Bone marrow (tissue), 2 donors: ENCODE measurements at places on chromosomes 5 and 9.
A peak's percentile ranks its signal among the peaks of the same experiment; 100 is the strongest.

- DNase-seq = no peak
These were observed 52.5 kb downstream of the FNBP1 start for GRCh38 chr9:129990269-129991010.

DNA sequence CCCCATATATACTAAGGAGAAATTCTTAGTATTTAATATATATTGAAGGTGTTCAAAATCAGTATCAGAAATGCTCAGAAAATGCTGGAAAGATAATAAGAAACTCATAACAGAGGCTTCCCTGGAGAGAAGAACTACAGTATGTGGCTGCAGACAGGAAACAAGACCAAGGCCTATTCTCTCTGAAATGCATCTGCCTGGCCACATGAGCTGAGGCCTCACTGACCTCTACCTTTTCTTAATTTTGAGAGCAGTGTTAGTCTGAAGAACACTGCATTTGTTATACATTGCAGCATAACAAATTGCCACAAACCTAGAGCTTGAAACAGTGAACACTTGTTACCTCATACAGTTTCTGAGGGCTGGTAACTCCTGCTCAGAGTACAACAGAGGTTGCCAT lies 133.4 kb upstream of the SPEF2 start:
- DNase-seq = no peak

- no peak for DNase-seq
These were observed 78.2 kb downstream of the GTF3C4 start for GRCh38 chr9:132748450-132748849.

DNA sequence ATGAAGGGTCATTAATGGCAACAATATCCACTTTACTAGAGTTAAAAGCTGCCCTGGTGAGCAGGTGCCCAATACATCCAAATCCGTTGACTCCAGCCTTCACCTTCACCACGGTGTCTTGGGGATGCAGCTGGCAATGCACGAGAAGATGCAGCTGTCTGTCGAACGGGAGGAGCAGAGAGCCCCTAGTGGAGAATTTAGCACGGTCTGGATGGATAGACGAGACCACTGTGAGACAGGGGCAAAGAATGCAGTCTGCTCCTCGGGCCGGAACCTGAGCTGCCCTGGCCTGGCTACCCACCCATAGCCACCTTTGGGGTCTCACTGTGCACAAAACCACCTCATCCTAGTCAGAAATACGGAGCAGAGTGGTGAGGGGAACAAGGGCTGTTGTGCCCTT lies 35.1 kb downstream of the ADRA1B start:
- DNase-seq = no peak

GRCh38 chr9:74478606-74479005 lies 18.5 kb upstream of the RORB start:
- DNase-seq = no peak

- DNase-seq = no peak
These were observed 225.9 kb upstream of the MAP3K1 start for GRCh38 chr5:56589481-56589860.

- DNase-seq = no peak
These were observed 337.5 kb upstream of the MSX2 start for GRCh38 chr5:174386846-174387245.

DNA sequence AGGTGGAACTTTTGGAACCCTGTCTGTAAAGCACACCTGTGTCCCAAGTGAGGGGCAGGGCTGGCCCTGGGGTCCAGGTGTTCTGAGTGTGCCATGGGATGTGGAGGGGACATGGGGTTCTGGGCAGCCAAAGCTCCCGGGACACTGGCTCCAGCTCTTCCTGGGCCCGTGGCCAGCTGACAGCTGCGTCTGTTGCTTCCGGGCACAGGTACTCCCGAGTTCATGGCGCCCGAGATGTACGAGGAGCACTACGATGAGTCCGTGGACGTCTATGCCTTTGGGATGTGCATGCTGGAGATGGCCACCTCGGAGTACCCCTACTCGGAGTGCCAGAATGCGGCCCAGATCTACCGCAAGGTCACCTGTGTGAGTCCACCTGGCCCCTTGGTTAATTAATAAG lies 50.7 kb downstream of the WNK2 start:
- no peak for DNase-seq

GRCh38 chr9:99349870-99350269 lies 127.8 kb downstream of the SEC61B start:
- DNase-seq = no peak

- DNase-seq = no peak
These were observed 76.6 kb upstream of the ZNF169 start for GRCh38 chr9:94182532-94182931.

DNA sequence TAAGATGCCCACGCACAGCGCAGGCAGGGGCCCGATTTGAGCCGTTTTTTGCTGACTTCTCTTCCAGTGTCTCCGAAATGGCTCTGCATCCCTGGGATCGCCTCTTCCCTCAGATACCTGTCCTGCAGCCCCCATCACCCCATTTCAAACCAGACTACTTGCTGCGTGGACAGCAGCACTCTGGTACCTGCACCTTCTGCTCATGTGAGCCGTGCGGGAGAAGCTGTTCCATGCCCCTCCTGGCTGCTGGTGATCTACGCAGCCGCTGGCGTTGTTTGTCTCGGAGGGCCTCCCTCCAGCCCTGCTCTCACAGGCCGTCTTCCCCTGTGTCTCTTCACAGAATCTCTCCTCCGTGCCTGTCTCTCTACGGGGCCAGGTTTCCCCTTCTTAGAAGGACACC lies 13.4 kb downstream of the CEP72 start:
- no peak for DNase-seq

- no peak for DNase-seq
These were observed 23.2 kb upstream of the PTGS1 start for GRCh38 chr9:122347348-122348287.

- DNase-seq = no peak
These were observed 34.1 kb upstream of the PSD2 start for GRCh38 chr5:139761501-139761900.

- DNase-seq = no peak
These were observed 3.6 kb downstream of the CCL19 start for GRCh38 chr9:34687276-34688030.

GRCh38 chr9:21974722-21975409 lies 19.3 kb downstream of the CDKN2A start:
- DNase-seq = no peak

- DNase-seq = no peak
These were observed 194.1 kb downstream of the AOPEP start for GRCh38 chr9:94920420-94921091.

DNA sequence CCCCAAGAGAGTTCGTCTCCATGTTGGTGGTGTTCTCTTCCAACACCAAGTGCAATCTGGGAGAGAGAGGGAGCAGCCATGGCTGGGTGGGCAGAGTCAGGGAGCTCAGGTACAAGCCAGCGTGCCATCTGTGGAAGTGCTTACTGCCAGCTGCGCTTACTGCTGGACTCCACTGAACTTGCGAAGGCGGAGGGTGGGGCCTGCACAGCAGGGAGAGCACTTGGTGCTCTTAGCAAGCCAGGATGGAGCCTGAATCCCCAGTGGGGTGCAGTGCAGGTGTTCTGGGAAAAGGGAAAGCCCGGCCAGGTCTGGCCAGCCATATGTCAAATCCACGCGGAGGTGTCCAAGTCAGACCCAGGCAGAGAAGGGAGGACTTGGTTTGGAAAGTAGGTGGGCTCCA lies 142.0 kb downstream of the FANCC start:
- DNase-seq = no peak

- peak; percentile 74 for DNase-seq
These were observed 24.9 kb downstream of the PCDHGC5 start for GRCh38 chr5:141513627-141514329.

DNA sequence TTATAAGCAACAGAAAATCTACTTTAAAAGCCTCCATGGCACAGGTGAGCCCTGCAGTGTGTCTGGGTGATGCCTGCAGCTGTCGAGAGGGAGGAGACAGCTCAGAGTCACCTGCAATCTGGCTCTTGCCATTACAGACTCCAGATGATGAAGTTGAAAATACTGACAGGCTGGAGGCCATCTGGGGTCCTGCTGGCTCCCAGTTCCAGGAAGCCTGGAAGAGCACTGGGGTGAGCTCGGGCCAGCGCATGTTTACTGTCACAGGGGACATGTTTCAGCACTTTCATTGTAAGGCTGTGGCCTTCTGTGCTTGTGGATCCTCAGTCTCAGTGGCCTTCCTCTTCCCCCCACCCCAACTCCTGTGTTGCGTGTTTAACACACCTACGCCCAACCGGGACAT lies 28.4 kb downstream of the CEL start:
- no peak for DNase-seq

DNA sequence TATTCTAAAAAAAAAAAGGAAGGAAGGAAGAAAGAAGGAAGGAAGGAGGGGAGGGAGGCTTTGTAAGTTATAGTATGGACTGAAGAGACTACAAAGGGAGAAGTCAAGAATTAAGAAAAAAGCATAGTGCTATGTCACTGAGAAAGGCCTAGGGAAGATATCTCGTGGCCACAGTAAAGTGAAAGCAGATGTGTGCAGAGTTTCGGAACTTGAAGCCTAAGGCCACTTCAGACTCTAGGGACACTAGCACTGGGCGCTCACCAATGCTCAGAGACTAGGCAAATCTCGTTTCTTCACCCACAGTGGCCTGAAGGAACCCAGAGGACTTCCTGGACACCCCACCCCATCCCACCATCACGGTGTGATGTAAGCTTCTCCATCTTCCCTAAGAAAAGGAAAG lies 181.4 kb upstream of the TRPM3 start:
- no peak for DNase-seq

DNA sequence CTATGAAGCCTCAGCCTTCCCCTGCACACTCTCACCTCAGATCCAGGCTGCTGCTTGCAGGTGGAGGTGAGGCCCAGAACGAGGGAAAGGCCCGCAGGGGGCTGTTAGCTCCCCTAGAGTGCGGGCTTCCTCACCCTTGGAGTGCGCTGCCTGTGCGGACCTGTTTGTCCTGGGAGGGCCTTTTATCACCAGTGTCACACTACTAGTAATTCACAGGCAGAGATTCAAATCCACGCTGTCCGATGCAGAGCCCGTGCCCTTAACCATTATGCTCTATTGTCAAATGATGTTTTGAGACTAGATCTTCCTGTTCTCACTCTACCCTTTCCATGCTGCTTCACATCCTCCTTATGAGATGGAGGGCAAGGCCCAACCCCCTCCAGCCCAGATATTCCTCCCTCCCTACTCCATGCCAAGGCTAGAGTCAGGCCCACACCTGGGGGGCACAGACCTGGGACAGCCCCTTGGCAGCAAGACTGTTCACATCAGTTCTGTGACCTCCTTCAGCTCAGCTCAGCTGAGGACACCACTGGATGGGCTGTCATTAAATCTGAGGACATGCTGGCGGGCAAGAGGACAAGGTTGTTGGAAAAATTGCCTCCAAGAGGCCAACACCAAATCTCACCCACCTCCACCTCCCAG lies 112.8 kb upstream of the SPOCK1 start:
- DNase-seq = no peak

DNA sequence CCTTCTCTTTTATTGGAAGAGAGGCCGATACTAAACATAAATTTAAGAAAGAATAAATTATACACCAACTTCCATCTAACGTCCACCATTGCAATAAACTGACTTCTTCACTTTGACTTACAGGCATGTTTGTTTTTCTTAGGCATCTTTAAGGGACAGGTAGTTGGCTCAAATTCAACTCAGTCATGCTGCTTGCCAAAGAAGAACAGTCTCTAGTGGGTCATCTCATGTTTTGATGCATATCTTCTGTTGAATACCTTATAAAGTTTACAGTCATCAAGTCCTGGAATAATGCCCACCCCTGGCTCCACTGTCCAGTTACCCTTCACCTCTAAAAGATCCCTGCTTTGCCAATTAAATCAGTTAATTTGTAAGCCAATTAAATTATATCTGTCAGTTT lies 328.2 kb upstream of the GRAMD2B start:
- no peak for DNase-seq

DNA sequence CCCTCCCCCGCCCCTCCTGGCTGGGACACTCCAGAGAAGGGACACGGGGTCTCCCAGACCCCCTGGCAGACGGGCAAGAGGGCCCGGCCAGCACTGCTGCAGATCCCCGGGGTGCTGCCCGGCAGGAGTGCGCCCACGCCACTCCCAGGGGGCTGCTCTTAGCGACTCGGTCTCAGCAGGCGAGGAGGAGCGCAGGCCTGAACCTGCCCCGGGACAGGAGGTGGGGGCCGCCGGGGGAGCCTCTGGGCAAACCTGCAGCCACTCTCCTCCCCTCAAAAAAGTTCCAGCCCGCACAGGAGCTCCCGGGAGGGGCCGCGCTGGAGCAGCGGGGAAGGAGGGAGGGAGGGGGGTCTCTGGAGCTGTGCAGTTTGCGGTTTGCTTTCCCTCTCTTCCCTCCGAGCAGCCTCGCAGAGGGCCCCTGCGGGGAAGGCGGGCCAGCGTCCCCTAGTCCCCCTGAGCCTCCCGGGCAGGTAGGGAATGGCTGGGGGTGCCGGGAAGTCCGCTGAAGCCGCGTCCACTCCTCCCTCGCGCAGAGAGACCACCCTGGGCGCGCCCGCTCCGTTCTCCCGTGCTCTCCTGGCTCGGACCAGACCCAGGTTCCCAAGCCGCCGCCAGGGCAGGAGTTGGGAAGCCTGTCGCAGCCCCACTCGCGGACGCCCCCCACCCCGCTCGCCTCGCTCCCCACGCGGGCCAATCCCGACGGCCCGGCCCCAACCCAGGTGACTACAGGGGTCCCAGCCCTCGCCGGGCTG lies 44.2 kb downstream of the NACC2 start:
- no peak for DNase-seq

DNA sequence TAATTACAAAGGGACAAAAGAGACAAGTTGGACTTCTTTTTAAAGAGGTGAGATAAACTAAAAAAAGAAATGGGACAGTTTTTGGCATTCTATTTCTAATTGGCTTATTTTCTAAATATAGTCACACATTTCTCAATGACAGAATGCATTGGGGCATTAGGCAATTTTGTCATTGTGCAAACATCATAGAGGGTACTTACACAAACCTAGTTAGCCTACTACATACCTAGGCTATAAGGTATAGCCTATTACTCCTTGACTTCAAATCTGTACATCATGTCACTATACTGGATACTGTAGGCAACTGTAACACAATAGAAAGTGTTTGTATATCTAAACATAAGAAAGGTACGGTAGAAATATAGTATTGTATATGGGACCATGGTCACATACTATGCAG lies 56.1 kb downstream of the LSM11 start:
- no peak for DNase-seq

DNA sequence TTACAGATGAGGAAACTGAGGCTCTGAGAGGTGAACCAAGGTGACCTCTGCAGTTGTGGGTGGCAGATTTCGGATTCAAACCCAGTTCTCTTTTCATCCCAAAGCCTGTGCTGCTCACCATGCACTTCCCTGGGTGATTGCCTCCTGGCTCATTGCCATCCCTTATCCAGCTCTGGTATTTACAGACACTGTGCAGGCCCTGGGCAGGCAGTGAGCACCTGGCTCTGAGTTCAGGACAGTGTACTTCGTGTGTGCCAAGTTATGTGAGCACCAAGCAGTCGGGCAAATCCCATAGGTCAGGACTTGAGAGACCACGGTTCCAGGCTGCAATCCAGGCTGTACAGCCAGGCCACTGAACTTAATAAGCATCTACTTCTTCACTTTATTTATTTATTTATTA lies 1.4 kb downstream of the LRSAM1 start:
- DNase-seq = no peak
